Activated CD4-positive, alpha-beta T cell treated with anti-CD3 and anti-CD28 coated beads, Interleukin-2, Interleukin-4, amounts not matched to agents 100 ng/mL and 50 ng/mL, durations not matched to agents 16 hours and 8 hours (primary cell): ENCODE measurements at places on chromosomes 7 and 10.
A peak's percentile ranks its signal among the peaks of the same experiment; 100 is the strongest.

GRCh38 chr10:84683550-84683949 is 355.2 kb downstream of the CCSER2 start:
- DNase-seq: no peak

DNA sequence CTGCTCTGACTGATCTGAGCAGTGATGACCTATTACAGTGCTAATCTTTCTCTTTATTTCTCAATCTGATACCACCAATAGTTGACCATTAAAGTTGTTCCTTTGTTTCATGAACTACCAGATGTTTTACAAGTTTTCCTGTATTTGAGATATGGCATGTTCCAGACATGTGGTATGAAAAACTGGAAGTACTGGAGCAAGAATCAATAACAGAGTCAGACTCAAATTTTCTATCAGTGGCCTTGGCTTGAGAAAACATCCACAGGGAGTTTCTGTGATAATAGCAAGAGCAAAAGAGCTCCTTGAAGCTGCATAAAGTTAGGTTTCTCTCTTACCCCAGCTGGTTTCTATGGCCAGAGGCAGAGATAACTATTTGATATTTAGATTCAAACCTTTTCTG is 469.0 kb upstream of the STEAP1 start:
- no peak for DNase-seq

DNA sequence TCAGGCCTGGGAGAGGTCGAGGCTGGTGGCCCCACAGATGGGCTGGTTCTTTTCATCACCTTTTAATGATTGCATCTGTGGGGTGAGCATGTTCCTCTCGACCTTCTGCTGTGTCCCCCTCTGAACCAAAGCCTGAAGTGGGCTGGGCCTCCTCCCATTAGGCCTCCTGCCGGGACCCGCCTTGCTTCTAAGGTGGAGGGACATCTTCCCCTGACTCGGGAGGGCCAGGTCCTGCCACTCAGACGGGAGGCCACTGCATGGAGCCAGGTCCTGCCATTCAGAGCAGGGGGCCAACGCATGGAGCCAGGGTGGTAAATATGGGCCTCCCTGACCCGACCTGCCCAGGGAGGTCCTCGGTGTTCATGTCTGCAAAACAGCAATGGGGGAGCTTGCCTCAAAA is 188.4 kb downstream of the EBF3 start:
- no peak for DNase-seq

GRCh38 chr7:11343136-11343535 is 369.5 kb downstream of the PHF14 start:
- no peak for DNase-seq

DNA sequence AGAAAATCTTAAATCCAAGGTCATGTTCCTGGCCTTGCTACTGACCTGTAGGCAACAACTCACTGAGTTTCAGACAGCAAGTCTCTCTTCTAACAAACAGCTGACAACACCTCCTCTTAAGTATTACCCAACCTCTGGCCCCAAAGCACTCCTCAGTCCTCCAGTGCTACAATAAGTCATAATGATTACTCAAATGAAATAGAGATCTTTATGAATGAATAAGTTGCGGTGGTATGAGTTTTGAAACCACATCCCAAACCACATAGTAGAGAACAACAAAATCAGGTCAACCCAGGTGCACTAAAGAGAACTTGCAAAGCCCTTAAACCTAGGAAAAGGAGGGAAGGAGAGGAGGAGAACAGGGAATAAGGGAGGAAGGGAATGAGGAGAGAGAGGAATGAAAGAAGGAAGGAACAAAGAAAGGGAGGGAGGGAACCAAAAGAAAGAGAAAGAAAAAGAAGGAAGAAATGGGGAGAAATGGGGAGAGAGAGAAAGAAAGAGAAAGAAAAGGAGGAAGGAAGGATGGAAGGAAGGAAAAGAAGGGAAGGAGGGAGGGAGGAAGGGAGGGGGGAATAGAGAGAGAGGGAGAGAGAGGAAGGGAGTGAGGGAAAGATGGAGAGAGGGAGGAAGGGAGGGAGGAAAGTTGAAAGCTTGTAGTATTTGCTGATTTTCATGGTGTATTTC is 142.8 kb upstream of the CALCR start:
- no peak for DNase-seq

GRCh38 chr7:112296432-112296831 is 89.9 kb downstream of the ZNF277 start:
- DNase-seq: no peak

GRCh38 chr10:118710487-118710886 is 44.3 kb downstream of the CACUL1 start:
- no peak for DNase-seq

GRCh38 chr10:43078986-43079273 is 2.1 kb downstream of the RET start:
- peak; percentile 45 for DNase-seq

- DNase-seq: no peak
These were observed 97.2 kb downstream of the SPAG6 start for GRCh38 chr10:22442468-22442867.

- no peak for DNase-seq
These were observed 17.2 kb upstream of the UBE2H start for GRCh38 chr7:129969881-129970446.

DNA sequence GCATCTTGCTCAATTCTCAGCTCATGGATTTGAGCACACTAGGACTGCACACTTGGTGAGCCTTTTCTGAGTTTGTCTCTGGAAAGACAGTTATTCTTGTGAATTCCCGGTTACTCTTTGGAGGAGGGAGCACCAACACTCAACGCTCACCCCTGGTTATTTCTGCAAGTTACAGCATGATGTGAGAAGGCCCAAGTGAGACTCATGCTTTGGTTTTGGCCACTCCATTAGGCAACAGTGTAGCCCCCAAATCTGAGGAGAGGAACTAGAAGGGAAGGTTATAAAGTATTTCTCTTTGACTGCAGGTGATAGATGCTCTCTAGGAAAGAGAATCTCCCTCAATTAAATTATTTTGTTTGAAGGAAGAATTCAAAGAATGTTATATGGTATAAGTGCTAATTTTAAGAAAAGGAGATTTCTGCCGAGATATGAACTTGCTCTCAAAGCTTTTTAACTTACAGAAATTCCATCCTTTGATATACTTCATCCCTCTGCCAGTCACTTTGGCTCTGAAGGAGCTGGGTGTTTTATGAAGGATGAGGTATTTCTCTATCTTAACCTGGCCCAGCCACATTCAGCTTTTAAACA is 183.4 kb downstream of the WNT2 start:
- no peak for DNase-seq

DNA sequence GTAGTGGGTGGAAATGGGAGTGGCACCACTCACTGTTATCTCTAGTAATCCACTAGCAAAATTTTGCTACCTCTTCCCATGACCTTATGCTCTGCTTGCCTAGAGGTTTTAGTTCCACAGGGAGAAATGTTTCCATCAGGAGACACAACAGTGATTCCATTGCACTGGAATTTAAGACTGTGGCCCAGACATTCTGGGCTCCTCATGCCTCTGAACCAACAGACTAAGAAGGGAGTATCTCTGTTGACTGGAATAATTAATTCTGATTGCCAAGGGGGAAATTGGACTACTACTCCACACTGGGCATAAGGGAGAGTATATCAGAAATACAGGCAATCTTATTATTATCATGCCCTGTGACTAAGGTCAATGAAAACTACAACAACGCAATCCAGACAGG is 16.2 kb upstream of the BRAF start:
- DNase-seq: no peak

DNA sequence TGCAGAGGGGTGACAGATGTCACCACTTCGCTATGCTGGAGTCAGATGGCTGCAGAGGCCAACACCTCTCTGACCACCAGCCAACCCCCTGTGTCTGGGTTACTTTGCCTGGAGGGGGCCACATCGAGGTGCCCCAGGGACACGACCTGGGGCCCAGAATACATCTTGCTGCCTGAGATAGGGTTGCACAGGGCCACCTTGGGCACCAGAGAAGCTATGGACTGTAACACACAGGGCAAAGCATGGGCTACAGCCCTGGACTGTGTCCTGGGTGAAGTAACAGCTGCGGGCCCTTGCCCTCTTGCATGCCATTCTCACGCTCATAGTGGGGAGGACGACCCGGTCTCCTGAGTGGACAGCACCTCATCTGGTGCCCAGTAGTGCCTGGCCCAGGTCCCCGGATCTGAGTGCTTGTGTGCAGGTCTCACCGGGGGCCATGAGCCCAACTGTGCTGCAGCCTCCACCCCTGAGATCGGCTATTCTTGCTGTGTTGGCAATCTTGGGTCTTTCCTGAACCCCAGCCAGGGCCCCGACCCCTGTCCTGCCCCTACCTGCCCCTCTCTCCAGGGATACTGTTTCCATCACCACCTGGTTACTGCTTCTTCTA is 115.2 kb upstream of the GDF10 start:
- no peak for DNase-seq

GRCh38 chr10:119078422-119079179 is 2.0 kb downstream of the EIF3A start:
- DNase-seq: no peak

- no peak for DNase-seq
These were observed 227.8 kb upstream of the BMPER start for GRCh38 chr7:33677556-33677955.

DNA sequence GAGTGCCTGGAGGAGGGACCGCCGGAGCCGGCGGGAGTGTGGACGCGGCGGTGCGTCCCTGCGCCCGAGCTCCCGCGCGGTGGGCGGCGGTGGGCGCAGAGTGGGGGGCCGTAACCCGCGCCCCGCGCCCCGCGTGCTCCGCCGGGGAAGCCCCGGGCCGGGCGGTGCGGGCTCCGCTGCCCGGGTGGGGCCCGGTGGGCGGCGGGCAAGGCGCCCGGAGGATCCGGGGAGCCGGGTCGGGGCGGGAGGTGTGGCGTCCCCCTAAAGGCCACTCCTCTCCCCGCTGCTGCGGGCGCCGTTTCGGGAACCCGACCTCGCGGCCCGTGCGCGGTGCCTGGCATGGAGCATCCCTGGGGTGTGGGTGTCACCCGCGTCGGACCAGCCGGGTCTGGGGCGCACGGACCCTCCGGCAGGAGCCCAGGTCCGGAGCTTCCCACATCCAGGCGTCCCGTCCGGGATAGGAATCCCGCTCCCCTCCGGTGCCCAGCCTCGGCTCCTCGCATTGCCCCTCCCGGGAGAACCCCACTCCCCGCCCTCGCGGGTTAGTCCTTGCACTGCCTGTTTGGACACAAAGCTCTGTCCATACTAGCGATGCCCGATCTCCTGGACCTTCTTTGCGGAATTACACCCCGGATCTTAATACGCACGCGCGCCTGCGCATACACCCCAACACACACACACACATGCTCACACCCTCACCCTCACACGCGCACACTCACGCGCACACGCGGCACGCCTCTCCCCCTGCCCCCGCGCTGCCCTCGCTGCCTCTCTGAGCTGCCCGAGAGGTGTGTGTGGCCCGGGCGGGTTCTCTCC is 723 bp downstream of the MTURN start:
- peak; percentile 47 for DNase-seq
